Mucosa of gallbladder (tissue), 1 donor: ENCODE measurements at places on chromosomes 1 and 21. TPM values are rescaled to one million over a fixed set of nuclear protein-coding genes. Genes with fewer than 3 reads are reported as not detected.

FNDC7 gene
- not detected for total RNA-seq

SHE gene
- total RNA-seq, result 6.2 TPM

TCHHL1 gene
- total RNA-seq, result not detected

GRCh38 chr1:115807723-115808122 is 33.2 kb downstream of the NHLH2 start:
- DNase-seq, result peak; percentile 55

DNA sequence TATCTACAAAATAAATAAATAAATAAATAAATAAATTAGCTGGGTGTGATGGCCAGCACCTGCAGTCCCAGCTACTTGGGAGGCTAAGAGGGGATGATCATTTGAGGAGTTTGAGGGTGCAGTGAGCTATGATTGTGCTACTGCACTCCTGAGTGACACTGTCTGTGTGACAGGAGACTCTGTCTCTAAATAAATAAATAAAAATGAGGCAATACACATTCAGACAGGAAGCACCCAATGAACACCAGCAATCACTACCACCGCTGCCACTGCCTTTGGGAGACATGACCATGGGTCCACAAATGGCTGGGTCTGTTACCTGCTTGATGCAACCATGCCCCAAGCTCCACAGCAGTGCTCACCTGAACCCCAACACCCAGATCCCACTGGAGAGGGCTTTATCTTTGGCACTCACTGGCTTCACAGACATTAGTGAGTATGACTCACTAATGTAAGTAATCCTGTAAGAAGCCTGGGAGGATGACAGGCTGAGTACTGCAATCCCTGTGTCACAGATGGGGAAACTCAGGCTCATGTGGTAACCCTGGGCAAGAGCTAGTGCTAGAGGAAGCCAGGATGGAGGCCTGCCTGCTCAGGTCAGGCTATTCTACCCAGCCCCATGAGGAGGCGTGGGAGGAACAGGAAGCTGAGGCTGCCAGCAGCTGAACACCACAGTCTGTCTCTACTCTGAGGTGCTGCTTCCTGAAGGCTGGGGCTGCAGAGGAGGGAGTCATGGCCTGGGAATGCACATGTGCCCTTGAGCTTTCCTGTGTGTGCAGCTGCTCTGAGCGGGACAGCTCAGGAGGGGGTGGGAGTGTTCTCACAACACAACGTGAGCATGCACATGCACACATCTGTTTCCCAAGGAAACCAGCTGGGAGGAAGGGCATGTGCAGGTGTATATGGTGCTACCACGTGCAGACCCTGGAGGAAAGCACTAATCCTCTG is 43.0 kb downstream of the SLC9A1 start:
- peak; percentile 80 for DNase-seq
